ENCODE measurements at places on chromosomes 6 and 20.

GRCh38 chr20:38113401-38114325, 51.4 kb downstream of the TGM2 start:
- DNase-seq = no peak

DNA sequence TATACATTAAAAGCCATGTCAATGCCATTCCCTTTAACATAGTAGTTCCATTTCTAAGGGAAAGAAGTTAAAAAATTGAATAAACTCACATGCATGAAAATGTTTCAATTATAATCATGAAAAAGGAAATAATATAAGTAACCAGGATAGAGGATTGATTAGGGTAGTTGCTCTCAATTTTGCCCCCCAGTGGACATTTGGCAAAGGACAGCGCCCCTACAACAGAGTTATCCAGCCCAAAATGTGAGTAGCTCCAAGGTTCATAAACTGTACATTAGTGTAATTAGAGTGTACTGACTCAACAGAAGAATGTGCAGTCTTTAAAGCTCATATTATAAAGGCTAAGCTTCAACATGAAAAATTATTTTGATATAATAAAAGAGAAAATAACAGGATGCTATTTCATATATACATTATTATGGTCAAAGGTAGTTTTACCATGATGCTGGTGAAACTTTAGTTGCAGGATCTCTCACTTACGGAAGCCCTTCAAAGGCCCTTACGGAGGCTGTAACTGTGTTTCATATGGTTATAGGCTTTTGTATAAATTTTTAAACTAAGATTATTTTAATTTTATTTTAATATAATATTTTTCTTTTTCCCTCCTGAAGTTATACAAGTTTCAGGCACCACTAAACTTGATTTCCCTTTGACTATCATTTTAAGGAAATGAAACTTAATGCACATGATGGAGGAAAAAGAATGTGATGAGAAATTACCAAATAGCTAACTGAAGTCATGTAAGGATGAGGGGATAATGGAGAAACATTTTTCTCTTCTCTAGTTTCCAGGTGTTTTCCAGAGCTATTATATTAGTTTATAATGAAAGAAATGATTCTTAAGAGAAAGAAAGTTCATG, 403.6 kb downstream of the PLCB1 start:
- DNase-seq = no peak

DNA sequence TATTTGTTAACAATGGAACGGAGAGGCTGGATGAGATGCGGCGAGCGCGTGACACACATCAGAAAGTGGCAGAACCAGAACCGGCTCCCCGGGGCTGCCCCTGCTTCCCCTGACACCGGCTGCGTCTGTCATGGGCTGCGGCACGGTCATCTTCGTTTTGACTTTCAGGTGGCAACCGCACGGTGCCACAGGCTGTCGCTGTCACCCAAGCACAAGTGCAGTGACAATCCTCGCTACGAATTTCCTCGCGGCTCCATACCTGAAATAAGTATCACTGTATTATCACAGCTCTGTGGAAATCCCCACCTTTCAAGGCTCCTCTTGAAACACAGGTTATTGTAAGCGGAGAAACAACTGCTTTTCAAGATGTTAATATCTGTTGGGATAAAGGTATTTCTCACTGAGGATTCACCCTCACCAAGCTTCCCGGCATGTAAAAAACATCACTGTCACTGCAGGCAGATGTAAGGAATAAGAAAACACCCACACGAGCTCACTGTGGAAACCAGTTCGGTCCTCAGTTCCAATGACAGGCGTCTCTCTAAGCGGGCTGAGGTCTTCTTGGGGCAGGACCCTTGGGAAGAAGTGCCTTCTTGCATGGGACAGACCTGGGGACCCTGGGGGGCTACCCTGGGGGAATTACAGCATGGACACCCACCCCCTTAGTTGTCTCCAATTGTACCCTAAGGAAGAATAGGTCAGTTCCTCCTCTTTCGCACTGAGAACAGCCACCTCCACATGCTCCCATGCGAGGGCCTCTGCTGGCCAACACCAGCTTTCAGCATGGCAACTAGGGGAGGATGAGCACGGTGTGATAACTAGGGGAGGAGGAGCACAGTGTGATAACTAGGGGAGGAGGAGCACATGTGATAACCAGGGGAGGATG, 86.3 kb downstream of the DACT2 start:
- DNase-seq = no peak

DNA sequence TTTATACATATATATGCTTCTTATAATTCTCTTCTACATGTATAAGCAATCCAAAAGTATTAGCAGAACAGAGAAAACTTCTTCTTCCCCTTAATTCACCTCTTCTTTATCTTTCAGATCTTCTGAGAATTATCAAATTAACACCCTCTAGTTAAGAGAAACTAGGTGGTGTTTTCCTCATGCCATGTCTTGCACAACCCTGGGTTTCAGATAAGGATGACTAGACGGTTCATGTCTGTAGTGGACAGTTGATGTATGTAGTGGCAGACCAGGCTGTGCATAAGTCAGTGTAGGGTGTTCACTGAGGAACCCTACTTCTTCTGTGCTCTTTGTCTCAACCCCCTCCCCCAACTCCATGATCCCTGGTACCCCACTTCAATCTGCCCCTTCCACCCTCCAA, 187.3 kb downstream of the SAMD5 start:
- no peak for DNase-seq

GRCh38 chr6:14172562-14172961, 55.0 kb downstream of the CD83 start:
- no peak for DNase-seq

Data from GM12864 (cell line).